Astrocyte (in vitro differentiated cells and primary cell): ENCODE measurements at places on chromosomes 7 and 10. TPM values are rescaled to one million over a fixed set of nuclear protein-coding genes. Genes with fewer than 3 reads are reported as not detected.

Gene JAKMIP3
- 0.34 and 0.54 TPM in 2 replicates for total RNA-seq

Gene TAC1
- total RNA-seq, result 0.34 TPM in 1 of 2 replicates, not detected in the other

Gene HOXA2
- not detected in 2 replicates for total RNA-seq

Gene ASZ1
- total RNA-seq, result not detected in 2 replicates

Gene IFRD1
- 101 TPM in 2 replicates for total RNA-seq

Gene ANKRD22
- total RNA-seq, result not detected in 2 replicates
